ENCODE measurements at places on chromosomes 5 and 9.

DNA sequence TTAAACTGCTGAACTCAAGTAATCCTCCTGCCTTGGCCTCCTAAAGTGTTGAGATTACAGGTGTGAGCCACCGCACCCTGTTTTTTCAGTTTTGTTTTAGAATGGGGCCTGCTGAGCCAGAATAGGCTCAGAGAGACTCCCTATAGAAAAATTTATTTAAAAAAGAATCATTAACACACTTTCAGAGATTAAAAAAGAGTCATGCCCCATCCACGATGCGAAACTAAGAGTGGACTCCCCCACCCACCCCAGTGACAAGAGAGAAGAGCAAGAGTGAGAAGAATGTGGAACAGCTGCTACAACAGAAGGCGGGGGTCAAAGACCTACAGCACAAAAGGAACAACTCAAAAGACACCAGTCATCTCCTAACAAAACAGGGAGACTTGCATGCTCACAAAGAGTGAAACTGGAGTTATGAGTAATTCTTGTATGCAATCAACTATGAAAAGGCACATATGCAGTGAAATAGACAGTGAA is 47.2 kb downstream of the GLDC start:
- DNase-seq = no peak

- DNase-seq = no peak
These were observed 3.6 kb downstream of the RPS23 start for GRCh38 chr5:82274343-82275211.

GRCh38 chr5:15463231-15463980 is 36.6 kb upstream of the FBXL7 start:
- no peak for DNase-seq

DNA sequence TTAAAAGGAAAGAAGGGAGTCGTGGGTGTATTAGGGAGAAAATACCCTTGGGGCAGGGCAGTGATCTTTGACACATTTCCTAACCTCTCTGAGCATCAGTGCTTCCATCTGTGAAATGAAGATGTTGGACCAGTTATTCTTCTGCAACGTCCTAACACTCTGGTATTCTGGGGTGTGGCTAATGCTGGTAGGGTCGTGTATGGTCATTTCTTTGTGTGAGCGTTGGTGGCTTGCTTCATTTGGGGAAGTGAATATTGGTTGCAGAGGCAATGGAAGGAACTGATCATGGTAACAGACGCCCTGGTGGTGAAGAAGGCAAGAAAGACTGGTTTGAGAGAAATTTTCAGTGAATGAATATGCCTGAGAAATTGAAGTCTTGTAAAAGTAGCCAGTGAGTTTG is 67.9 kb upstream of the TTC23L start:
- DNase-seq = no peak

- no peak for DNase-seq
These were observed 75.3 kb downstream of the ARHGAP26 start for GRCh38 chr5:142845402-142845921.

DNA sequence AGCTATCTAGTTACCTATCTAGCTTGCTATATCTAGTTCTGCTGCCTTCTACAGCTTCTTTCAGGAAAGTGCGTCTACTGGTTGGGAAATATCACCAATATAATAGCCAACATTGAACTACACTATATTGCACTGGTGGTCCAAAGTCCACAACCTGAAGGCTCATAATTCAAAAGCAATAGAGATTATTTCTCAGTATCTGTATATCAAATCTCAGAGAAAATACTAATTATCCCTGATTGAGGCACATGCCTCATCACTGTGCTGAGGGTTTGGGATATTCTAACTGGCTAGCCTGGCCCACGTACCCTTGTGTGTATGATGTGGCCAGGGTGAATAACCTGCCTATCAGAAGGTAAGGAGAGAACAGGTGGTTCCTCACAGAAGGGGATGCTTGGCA is 53.8 kb downstream of the SH3RF2 start:
- DNase-seq = no peak

DNA sequence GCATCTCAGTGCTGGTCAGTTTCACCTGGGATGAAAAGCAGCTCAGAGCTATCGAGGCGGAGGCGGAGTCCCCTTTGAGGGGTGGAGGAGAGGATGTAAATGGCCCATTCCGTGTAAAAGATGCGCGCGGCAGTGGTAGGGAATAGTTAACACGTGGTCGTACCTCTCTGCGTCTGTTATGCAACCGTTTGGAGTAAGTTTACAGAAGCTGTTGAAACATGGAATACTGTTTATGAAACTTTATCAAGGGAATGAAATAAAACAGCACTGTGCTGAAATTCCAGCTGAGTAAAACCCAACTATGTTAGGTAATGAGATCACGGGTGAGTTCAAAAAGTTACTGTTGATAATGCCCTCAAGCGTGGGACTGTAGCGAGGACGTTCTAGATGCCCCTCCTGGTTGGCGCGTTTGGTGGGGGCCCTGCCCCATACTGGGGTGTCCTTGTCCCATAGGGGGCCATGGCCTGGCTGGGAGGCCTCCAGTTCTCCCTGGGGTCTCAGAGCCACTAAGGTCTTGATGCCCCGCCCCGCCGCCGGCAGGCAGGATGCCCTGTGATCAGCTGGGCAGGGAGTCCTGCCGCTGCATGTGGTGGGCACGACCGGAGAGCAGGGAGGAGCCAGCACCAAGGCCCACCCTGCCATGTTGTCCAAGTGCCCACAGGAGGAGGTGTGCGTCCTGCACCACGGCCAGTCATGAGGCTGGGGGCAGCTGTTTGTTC is 90.9 kb downstream of the COL5A1 start:
- no peak for DNase-seq

- no peak for DNase-seq
These were observed 29.7 kb downstream of the PPP1R2B start for GRCh38 chr5:156879665-156880285.

DNA sequence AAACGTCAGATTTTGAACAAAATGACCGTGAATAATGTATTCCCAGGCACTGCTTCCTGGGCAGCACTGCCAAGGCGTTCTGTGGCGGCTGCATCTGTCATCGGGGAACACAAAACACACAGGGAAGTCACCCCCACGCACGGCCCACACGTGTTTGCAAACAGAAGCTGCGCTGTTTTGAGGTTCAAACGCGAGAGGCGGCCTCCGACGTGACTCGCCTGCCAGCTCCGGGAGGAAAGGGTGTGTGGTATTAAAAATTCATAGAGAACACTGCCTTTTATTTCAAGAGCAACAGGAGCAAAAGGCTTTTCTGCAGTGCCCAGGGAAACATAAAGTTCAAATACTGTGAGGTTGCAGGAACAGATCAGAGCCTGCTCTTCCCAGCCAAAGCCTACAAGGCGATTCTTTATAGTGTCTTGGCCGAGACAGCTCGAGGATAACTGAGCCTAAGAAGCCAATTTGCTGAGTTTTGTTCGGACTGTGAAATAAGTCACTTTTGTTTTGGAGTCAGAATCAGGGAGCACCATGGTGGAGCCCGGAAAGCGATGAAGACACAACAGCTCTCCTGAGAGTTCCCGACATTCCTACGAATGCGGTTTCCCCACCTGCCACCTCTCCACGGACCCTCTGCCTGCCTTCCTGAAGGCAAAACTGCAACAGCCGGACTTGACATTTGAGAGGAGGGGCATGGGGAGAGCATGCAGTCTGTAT is 115.3 kb upstream of the IRX2 start:
- DNase-seq = no peak

GRCh38 chr5:68137511-68138140 is 77.9 kb upstream of the PIK3R1 start:
- no peak for DNase-seq

GRCh38 chr5:150172145-150172544 is 5.6 kb downstream of the CDX1 start:
- DNase-seq = no peak

DNA sequence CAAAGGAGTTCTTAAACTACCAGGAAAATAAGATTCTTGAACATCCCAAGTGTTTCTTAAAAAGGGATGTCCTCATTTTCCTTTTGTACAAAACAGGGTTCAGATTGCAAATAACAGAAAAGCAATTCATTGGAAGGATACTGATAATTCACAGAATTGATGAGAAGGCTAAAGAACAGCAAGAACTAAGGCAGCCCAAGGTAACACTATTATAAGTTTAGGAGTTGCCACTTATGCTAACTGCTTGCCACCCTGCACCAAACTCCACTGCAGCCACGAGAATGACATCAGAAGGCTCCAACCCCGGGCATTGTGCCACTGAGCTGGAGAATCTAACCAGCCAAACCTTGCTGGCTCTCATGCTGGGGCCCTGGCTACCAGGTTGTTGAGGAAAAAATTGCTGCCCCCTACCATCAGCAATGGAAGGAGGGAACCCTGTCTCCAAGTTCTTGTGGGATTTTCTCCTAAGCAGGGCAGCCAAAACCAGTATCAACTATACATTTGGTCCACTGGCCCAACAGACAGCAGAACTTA is 123.4 kb downstream of the ARL15 start:
- DNase-seq = no peak

GRCh38 chr5:10704949-10705621 is 55.9 kb downstream of the DAP start:
- DNase-seq = no peak

DNA sequence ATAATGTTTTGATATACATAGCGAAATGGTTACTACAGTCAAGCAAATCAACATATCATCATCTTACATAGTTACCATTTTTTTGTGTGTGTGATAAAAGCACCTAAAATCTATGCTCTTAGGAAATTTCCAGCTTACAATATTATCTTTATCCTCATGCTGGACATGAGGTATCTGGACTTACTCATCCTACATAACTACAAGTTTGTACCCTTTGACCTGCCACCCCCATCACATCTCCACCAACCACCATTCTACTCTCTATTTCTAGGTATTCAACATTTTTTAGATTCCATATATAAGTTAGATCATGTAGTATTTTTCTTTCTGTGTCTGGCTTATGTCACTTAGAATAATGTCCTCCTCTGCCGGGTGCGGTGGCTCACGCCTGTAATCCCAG is 79.9 kb downstream of the TAF11L14 start:
- DNase-seq = no peak

GRCh38 chr9:21674894-21675293 is 127.5 kb upstream of the MTAP start:
- DNase-seq = no peak

DNA sequence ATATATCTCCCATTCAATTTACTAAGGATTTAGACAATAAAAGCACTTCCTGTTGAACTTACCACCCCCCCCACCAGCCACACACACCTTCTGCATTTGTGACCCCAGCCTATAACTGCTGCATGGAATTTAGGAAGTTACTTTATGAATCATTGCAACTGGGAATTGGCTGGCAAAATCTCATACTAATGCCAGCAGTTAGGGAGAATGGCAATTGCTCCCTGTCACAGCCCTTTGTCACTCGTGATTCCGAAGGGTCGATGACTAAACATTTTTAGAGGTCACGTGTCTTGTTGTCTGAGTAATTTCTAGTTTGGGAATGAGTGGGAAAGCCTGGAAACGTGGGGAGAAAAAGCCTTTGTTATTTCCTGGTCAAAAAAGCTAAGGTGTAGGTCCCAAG is 46.6 kb upstream of the PCA3 start:
- no peak for DNase-seq

DNA sequence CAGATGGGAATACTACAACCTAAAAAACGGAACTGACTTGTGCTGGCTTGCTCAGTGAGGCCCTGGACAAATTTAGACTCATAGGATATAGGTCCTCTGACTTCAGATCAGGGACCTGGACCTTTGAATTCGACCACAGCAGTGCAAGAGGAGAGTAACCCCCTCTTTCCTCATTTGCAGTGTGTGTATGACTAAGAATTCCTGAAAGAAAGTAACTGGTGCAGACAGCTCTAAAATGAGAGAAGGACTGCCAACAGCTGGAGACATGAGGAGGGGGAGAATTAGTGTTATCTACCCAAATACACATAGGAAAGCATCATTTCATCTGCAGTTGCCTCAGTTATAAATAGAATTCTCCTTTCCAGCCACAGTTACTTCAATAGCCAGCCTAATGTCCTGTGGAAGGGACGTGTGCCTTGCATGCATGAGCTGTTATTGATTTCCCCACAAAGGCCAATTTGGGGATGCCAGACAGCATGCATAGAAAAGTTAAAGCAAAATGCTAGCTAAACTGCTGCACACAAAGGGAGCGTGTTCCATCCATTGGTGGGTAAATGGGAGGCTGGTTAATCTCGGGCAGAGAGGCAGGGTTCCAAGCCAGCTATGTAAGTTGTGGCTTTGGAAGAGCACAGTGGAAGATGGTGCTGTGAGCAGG is 442.7 kb downstream of the CDK5RAP2 start:
- no peak for DNase-seq

DNA sequence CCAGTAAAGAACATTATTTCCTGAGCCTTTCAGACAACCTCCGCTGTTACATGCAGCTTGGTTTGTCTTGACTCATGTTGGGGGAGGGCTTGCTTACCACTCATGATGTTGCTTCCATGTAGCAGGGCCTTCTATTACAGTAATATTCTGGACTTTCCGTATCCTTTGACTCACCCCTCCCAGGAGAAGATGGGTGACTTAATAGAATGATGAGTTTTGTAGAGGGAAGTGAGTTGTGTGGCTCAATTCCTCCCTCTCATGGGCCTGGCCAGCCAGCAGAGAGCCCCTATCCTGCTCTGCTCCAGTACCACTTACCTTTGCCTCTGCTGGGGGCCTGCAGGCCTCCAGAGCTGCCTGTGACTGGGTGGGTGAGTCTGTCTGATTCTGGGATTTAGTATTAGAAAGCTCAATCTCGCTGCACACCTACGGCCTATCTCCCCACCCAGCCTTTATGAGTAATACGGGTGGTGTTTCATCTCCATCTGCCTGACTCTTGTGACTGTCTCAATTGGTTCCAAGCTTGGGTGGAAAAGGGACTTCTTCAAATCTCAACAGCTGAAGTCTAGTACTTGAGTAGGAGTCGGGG is 52.6 kb upstream of the KLF9 start:
- DNase-seq = no peak

DNA sequence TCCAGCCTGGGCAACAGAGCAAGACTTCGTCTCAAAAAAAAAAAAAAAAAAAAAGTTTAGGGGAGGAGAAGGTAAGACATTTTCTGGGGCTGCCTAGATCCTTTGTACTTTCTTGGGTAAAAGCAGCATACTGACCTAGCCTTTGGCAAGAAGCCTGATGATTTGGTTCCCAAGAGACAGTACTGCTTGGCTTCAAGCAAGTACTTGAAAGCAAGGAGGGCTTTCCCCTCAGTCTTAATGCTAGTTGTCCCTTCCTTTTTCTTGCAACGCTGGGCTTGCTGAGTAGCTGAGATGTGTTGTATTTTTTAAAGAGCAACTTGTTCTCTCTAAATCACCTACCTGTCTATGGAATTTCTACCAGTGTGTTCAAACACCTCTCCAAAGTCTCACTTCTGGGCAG is 76.2 kb downstream of the INSYN2B start:
- DNase-seq = no peak

DNA sequence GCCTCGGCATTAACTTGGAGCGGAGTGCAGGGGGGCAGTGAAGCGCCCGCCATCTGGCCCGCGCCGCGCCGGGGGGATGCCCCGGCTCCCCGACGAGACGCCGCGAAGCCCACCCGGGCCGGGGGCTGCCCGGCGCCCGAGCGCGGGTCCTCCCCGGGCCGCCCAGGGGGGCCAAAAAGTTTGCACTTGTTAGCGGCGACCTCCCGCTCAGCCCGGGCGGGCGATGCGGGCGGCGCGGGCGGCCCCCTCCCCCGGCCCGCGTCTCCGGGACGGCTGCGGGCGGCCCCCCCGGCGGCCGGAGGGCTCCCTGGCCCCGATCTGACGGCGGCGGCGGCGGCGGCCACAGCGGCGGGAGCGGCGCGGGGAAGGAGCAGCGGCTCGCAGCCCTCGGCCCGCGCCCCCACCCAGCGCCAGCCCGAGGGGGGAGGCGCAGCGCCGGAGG is at the start of gene NTNG2:
Gene NTNG2 (plus strand): TSS at position 316 of the 442 bp plus-strand sequence. CDS start 4,774 bp downstream, outside the sequence.
- DNase-seq = no peak
